ENCODE measurements at places on chromosomes 6 and 20.

DNA sequence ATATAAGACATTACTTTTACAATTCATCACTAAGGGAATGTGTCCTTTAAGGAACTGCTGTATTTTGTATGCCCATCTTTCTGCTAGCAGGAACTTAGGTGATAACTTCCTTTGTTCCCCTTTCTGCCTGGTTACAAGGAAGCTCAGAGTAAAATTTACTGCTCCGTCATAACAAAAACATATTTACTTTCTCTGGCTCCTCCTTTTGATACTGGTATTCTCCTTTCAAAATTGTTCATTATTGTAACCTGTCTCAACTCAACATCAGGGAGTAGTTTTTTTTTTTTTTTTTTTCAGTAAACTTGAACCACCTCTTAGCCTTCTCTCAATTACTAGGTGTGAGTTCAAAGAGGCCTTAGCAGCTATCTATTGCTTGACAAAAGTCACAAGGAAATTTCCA lies 37.1 kb downstream of the RIPOR2 start:
- no peak for DNase-seq

DNA sequence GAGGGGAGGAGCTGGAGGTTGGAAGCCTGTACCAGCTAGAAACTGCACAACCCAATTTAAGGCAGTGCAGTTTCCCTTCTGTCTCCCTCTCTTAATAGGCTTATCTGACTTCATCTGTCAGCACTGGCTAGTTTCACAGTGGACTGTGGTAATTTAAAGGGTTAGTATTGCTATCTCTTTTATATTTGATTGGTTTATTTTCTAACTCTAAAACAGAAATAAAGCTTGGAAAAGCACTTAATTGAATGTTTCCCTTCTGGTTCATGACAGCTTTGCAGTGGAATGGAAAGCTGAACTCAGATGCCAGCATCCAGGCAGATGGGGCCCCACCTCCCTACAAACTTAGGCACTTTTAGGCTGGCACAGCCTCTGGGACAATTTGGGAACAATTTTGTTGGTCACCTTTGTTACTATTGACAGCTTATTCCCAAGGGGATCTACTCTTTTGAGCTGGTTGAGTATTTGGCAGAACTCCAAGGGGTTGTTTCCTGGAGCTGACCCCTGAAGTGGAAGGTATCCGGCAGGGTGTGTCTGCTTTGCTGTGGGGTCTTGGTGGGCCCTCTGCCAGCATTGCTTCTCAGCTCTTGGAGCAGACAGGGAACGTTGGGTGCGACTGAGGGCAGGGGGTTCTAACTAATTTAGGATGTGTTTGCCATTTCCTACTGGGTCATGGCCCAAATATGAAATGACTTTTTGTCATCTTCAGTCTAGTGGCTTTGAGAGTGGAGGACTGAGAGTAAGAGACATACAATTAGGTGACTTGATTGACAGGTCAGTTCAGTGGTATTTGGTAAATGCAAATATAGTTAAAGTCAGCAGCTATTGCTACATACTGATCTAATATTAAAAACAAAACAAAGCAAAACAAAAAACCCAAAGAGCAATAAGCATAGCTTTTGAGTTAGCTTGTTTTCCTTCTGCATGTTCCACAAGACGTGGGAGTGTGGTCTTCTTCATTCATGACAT lies 9.3 kb downstream of the SH3BGRL2 start:
- DNase-seq: no peak

GRCh38 chr20:25707695-25708094 lies 11.0 kb upstream of the ZNF337 start:
- no peak for DNase-seq

- no peak for DNase-seq
Observed at GRCh38 chr6:138973466-138974153, 14.4 kb downstream of the REPS1 start.

GRCh38 chr6:118787724-118788423 lies 106.1 kb upstream of the ASF1A start:
- DNase-seq: no peak

GRCh38 chr6:44202972-44203750 lies 13.6 kb upstream of the MYMX start:
- no peak for DNase-seq

- peak; percentile 20 for DNase-seq
Observed at GRCh38 chr20:59495894-59496510, 108.3 kb upstream of the PHACTR3 start.

DNA sequence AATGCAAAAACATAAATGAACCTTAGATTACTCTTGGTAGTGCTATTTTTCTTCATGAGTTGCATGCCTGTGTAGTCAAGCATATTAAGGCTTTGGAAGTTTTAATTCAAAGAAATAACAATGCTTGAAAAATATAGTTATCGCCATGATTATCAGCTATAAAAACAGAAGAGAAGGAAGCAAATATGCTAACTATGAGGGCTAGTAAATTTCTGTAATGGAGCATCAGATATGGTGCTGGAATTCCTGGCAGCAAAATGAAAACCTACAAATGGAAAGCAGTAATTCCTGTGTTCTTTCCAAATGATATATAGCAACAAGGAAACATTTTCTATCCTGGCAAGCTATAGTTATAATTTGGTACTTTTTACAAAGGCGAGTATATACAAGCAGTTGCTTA lies 29.7 kb downstream of the DOP1A start:
- DNase-seq: peak; percentile 8

DNA sequence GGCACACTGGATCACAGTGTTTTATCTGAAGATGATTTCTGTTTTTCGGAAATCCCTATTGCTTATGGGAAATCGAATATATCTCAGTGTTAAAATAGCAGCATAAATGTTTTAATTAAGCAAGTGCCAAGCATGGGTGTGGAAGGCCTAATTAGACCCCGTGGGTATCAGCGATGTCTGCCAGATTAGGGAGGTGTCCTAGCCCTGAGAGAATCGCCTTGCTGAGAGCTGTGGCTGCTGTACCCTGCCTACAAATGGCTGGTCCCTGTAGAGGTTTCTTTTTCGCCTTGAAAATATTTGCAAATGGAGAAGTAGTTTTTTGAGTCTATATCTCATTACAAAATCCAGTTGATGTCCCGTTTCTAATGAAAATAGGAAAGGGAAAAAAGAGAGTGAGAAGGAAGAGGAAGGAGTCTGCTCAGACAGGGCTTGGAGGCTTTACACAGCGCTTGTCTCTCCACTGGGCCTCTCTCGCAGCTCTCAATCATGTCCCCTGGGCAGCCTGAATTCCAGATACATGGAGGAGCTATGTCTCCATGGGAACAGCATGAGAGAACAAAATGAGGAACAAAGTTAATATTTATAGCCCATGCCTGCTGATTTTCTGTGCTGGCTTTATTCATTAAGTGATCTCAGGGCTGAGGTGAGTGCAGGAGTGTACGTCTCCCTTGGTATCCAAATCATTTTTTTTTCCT lies 35.2 kb upstream of the BCLAF1 start:
- DNase-seq: no peak

DNA sequence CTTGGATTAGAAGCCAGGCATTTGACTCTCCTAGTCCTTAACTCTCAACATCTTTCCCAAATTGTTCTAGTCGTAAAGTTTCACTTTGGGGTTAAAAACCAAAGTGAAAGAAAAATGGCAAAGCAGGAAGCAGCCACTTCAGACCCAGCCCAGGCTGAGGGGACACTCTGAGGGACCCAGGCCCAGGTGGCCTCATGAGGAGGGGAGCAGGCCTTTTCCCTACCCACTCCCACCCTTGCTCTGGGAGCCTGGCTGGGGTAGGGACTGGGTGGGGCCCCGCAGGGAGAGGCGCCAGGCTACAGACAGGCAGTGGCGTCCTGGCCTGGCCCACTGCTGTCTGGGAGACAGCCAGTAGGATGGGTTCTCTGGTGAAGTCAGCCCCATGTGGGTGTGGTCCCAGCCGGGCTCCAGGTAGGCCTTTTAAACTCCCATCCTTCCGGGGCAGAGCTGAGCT lies 68.7 kb upstream of the MYL9 start:
- no peak for DNase-seq

Measured in non-pigmented ciliary epithelial cell (primary cell).